ENCODE measurements at places on chromosomes 6 and 20.
A peak's percentile ranks its signal among the peaks of the same experiment; 100 is the strongest.

- no peak for DNase-seq
These were observed 524.6 kb upstream of the CDH4 start for GRCh38 chr20:60727425-60727824.

- peak; percentile 97 for DNase-seq
These were observed 18.2 kb upstream of the OCSTAMP start for GRCh38 chr20:46568570-46569129.

DNA sequence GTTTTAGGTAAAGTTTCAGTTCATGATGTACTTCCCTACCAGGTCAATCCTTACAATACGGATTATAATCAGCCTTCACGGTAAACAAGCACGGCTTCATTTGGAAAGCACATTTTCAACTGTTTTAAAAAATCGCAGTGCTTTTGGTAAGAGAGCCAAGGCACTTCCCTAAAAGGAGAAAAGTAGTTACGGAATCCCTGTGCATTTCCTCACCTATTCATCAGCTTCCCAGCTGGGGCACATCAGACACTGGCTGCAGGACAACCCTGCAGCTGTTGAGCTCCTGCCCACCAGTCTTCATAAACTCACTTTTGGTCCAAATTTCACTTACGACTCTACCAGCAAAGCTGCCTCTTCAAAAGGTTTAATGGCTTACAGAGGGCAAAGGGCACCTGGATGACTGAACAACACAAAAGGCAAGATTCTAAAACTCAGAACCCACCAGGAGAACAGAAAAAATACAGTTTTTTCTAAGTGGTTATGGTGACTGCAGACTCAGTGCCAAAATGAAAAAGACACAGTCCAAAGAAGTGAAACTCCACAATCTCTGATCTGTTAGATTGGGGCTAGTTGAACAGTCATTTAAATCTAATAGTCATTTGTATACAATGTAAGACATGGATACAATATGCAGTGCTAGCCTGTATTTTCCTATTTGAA is 7.5 kb downstream of the SNX5 start:
- DNase-seq = no peak

GRCh38 chr6:161817881-161818280 is 544.0 kb upstream of the AGPAT4 start:
- DNase-seq = no peak

All from globus pallidus (tissue), 1 donor.